ENCODE measurements at places on chromosomes 2 and 18.

- no peak for DNase-seq
These were observed 203.7 kb downstream of the HDAC4 start for GRCh38 chr2:239197146-239197545.

- DNase-seq: no peak
These were observed 50.9 kb downstream of the ARHGEF4 start for GRCh38 chr2:130887643-130888042.

- no peak for DNase-seq
These were observed 260.6 kb downstream of the PAX3 start for GRCh38 chr2:222038067-222038802.

- no peak for DNase-seq
These were observed 35.3 kb downstream of the CYP26B1 start for GRCh38 chr2:72112401-72112800.

DNA sequence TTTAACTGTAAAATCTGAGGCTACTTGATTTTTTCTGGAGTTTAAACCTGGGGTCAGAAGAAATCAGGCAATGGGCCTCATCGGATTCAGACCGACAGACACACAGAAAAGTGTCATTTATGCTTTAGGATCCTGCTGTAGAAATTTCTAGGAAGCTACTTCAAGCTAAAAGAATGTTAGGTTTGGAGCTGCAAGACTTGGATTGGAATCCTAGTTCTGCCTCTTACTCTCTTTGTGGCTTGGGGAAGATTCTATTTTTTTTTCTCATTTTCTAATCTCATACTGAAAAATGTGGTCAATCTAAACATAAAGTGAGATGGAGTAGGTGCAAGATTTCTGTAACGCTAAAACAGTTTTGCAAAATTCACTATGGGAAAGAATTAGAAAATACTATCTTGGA lies 48.8 kb upstream of the KCNE4 start:
- no peak for DNase-seq

DNA sequence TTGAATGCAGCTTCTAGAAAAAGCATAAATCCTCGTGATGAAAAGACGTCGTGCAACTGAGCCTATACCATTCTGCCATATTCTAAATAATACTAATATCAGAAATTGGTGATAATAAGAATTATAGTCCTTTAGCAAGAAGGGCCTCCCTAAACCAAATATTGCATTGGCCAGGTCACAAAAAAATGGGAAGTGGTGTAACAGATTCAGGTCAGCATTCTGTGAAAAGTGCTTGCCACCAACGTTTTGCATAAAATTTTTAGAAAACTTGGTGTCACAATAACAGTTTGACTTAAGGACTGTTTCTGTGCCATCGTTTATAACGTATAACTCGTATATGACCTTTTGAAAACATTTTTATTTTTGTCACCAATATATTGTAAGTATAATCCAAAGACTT lies 603.6 kb downstream of the CPS1 start:
- no peak for DNase-seq

- no peak for DNase-seq
These were observed 867.4 kb downstream of the DSC3 start for GRCh38 chr18:30175061-30175574.

GRCh38 chr2:29246383-29247300 lies 131.4 kb downstream of the CLIP4 start:
- no peak for DNase-seq

DNA sequence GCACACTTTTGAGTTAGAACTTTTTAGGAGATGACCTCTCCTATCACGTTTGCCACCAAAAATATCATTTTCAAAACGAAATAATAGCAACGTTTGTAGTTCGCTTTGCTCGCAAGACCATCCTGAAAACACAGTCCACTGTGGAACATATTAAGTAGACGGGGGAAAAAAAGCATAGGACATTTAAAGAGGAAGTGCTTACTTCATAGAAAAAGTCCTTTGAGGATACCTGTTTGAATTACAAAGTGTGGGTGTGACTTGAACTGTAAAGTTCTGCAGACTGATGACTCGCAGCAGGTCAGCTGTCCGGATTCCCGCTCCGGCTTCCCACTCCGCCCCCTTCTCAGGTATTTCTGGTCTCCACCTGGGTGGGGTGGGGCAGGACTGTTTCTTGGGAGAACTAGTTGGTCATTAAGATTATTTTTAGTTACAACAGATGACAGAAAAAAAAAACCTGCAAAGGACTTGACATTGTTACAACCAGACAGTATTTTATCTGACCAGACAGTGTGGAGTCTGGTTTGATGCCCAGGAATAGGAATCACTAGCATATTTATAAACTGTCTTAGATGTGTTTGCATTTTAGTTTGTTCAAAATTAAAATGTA lies 13.3 kb downstream of the CNOT11 start:
- no peak for DNase-seq

DNA sequence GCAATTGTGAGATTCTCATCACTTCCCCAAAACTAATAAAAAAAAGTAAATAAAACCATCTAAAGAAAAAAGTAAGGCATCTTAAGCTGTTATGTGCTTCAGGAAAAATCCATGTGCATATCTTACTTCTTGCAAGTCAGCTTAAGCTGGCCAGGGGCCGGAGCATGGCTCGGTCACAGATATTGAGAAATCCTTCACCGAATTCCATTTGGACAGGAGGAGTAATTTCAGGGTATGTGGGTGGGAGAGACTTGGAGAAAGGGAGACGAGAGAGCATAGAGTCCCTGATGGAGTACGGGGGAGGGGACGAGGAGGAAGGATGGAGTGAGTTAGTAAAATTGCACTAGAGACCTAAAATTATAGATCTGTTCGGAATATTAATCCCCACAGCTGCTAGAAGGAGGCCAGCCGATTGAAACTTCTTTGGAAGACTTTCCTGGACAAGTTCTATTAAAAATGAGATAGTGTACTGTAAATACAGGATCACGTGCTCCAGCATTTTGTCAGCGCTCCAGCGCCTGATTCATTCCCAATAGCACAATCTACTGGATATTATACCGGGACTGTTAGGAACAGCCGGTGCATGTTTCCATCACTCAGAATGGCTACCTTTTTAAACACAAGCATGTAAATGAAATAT lies 438.5 kb downstream of the ZNF516 start:
- DNase-seq: no peak

DNA sequence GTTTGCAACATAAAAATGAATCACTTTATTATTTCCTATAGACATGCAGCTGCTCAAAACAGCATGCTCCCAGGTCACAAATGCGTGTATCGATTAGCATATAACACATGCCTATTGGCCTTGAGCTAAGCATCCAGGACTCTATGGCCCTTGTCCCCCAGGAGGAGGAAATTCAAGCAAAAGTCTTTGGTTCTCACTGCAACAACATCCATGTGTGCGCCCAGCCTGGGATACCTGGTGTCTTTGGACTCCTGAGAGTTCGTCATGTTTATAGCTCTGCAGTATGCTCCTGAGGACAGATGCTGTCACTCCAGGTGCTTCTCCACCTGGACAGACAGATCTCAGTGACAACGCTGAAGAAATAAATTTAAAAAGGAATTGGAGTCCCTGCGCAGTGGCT lies 284.6 kb downstream of the PHLPP1 start:
- DNase-seq: no peak
